ENCODE measurements at places on chromosomes 16 and 17.

DNA sequence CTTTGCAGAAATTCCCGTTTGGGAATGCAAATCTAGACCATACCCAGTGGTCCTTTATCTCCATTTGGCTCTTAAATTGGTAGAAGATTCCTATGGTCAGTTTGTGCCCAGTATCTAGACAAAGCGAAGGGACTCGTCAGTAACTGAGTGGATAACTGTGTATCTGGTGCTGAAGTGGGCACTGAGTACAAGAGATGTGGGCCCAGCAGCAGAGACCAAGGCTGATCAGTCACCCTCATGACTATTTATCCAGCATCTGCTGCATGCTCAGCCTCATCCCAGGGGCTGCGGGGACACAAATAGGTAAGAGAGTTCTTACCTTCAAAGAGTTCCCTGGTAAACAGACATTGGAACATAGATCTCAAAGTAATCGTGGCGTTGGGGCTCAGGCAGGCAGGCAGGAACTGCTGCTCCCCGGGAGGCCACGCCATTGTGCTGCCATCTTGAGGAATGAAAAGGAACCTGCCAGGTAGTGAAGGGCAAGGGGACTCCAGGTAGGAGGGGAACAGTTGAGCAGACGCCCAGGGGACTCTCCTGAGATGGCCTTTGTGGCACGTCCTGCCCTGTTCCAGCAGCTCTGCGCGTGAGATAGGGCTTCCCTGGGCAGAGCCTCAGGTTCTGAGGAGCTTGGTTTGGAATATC is 10.3 kb downstream of the NT5M start:
- DNase-seq, result peak; percentile 73

DNA sequence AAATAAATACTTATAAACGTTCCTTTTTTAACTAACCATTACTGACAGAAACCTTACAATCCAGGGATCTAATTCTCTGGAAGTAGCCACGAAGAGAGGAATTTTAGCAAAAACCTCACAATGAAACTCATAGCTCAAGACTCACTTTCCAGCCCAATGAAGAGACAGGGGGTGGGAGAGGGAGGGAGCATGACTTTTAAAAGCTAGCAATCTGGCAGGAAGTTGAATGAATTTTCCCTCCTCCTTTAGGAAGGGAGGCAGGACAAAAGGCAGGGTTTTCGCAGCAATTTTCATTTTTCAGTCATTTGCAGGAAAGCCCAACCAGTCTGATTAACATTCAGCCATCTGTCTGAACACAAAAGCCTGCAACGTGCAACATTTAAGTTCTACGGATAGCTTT is 381.5 kb upstream of the PSMD7 start:
- no peak for DNase-seq

GRCh38 chr17:60107526-60108257 is 29.0 kb upstream of the HEATR6 start:
- DNase-seq, result no peak

GRCh38 chr16:67922221-67922620 is 9.4 kb downstream of the CTRL start:
- no peak for DNase-seq

DNA sequence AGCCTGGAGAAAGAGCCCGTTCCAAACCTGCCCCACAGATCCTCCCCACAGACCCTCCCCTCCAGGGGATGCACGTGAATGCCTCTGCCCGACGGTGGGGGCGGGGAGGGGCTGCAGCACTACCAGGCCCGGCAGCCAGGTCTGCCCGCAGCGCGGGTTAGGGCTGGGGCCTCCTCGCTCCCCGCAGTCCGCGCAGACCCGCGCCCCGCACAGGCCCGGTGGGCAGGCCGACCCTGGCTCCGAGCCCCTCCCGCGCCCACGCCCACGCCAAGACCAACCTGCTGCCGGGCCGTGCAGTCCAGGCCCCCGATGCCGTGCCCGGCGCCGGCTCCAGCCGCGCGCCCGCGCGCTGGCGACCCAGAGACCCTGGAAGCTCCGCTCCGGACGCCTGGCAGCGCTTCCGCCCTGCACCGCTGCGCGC is at the start of gene RPUSD1:
Gene RPUSD1 (minus strand): TSS at position 404 of the 421 bp plus-strand sequence. CDS start 644 bp downstream, outside the sequence.
- DNase-seq, result no peak

- DNase-seq, result no peak
Observed at GRCh38 chr16:4362476-4363135, 9.0 kb upstream of the VASN start.

- peak; percentile 73 for DNase-seq
Observed at GRCh38 chr16:87963400-87963799, 12.2 kb downstream of the BANP start.

- no peak for DNase-seq
Observed at GRCh38 chr16:27281243-27281642, 12.7 kb upstream of the NSMCE1 start.

- DNase-seq, result no peak
Observed at GRCh38 chr17:75738218-75738802, 17.1 kb downstream of the ITGB4 start.

DNA sequence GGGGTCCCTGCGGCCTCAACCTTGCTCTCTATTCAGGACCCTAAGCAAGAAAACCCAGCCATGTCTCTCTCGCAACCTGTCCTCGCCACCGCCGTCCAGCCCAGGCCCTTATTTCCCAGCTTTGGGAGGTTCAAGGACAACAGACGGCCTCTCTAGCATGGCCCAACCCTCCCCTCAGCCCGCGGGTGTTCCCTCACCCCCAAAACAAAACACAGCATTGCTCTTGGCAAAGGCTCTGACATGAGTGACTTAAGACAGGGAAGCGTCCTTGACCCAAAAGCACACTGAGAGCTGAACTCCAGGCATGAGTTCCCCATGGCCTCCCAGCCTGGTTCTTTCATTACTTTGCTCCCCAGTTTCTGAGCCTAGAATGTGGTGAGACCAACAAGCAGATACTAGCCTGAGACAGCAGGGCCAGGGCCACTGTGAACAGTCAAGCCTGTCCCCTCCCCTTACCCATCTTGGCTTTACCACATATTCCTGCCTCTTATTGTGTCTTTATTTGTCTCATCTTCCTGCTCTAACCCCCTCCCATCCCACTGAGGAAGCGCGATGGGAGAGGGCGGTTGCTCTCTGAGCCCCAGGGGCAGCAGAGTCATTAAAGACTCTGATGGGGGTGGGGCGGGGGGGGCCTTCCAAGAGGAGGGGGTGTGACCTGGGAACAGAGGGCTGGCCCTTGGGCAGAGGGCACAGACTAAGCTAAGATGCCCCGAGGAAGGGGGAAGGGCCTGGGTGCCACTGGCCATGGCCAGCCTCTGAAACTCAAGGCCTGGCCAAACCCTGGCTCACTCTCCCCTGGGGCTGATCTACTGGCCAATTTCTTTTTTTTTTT is 11.8 kb downstream of the SREBF1 start:
- DNase-seq, result no peak

DNA sequence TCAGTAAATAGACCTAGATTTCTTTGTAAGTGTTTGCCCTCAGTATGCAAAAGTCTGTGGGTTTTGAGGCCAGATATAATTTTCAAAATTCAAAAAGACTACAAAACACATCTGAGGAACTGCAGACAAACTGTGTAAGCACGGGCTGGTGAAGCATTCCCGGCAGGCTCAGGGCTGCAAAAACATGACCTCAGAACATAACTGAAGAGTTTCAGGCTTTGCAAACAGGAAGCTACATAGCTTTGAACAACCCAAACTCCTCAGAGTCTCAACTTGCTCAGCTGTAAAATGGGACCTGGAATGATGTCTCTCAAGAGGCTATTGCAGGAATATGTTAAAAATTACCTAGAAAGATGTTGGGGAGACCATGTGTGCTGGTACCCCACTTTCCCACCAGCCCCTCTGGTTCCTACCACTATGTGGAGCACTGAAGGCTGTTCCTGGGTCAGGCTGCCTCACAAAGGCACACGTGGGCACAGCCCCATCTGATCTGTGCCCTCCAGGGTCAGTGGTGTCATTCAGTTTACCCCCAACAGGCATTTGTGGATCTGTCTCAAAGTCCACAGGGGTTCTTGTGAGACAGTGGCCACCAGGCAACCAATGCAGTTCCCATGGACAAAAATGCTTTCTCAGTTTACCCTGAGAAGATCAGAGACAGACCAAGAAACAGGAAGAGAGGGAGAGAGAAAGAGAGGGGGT is 72.9 kb downstream of the CREBBP start:
- DNase-seq, result no peak

Data from activated naive CD4-positive, alpha-beta T cell treated with Interleukin-2 at 50 U/mL for 16 hours (primary cell).